Inflammatory macrophage treated with lipopolysaccharide for 4 hours (primary cell): ENCODE measurements at places on chromosomes 11 and 22.

GRCh38 chr22:37248251-37248650 is 4.2 kb upstream of the RAC2 start:
- no peak for DNase-seq

DNA sequence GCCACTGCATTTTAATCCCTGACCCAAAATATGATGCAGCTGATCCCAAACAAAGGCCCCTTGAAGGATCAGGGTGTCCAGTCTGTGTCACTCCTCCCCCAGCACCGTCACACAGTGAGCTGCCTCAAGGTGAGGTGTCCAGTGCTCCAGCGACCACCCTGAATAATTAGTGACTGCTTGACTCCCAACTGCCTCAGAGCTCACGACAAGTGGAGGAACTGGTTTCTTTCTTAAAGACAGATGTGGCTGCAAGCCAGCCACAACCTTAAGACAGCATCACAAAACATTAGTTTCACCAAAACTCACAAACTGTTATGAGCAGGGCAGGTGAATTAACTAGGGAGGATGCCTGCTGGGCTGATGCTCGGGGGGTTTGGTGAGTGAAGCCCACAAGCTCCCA is 74.6 kb downstream of the PIWIL3 start:
- DNase-seq, result no peak

GRCh38 chr22:33542722-33543121 is 377.6 kb downstream of the LARGE1 start:
- no peak for DNase-seq

DNA sequence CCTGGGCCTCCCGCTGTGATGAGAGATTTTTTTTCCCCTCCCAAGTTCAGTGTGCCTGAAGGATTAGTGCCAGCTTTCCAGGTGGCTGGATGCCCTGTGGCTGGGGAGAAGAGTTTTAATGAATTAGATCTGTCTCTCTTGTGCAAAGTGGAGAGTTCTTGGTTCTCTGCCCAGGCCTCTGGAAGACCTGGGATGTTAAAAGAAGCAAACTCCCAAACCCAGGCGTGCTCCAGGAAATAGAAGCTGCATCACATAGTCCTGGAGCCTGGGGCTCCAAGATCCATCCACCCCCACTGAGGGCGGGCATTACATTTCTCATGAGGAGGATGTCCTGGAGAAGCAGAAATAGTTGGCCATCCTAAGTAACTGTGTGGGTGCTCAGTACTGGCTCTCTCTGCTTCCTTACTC is 30.6 kb downstream of the SDHAF2 start:
- no peak for DNase-seq

GRCh38 chr11:26976389-26976788 is 17.5 kb upstream of the FIBIN start:
- DNase-seq, result no peak

GRCh38 chr11:119157063-119157462 is 8.2 kb downstream of the ABCG4 start:
- no peak for DNase-seq

DNA sequence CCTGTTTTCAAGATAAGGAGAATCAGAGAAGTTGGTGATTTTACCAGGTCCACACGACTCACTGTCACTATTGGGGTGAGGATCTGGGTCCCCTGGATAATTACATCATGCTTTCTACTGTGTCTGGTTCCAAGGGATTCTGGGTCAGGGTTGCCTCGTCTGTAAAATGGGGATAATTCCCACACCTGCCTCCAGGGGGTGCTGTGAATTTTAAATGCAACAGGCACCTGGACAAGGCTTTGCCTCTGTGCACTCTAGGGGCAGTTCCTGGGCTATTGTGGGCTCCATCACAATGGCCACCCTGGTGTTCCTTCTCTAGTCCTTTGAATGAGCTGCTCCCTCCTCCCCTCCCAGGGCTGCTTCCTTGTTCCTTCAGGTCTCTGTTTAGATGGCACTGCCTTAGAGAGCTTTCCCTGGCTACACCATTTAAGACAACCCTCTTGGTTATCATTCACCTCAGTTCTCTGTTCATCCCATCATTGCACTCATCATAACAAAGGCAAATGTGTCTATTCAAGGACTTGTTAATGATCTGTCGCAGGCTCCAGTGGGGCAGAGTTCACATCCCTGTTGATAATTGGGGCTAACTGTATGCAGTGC is 178.6 kb downstream of the MIAT start:
- peak; percentile 33 for DNase-seq

- DNase-seq, result no peak
These were observed 33.1 kb upstream of the CYB5R3 start for GRCh38 chr22:42682113-42682851.

DNA sequence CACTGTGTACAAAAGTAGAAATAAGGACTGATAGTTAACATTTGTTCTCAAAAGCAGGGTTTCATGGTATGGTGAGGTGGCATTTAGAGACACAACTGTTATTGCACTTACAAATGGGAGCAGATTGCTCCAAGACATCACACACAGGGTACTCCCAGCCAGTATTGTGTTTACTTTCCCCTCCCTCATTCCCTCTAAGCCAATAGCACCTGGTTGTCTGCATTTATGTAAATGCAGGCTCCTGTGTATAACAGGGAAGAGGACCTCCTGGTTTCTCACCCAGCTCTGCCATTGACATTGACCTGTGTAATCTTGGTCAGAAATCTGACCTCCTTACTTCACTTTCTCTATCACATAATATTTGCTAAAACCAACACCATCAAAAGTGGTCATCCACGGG is 154.4 kb downstream of the NAV2 start:
- no peak for DNase-seq

DNA sequence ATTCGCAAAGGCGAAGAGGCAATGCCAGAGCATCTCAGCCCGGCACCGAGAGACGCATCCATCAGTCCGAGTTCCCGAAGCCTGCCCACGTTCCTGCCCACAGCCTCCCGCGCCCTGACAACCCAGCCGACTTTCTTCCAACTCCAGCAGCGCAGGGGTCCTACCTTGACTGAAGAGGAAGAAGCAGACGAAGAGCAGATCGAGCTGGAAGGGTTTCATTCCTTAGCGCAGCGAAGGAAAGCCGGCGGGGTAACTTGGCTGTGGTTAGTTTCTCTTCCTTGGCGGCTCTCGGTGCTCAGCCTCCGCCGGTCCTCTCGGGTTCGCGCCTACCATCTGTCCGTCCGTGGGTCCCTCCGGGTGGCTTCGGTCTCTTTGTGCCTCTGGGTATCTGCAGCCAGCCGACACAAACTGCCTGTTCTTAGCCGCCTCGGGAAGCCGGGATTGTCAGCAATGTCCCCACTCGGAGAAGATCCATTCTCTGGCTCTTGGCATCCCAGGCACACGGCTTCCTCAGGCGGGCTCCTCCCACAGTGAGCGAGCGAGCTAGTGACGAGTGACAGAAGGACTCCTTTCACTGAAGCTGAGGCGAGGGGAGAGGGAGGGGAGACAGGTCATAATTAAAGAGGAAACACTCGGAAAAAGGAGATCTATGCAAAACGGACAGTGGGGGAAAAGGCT is at the start of gene KIRREL3:
KIRREL3 (minus strand) TSS at position 480 of the 678 bp plus-strand sequence.
- DNase-seq, result no peak

DNA sequence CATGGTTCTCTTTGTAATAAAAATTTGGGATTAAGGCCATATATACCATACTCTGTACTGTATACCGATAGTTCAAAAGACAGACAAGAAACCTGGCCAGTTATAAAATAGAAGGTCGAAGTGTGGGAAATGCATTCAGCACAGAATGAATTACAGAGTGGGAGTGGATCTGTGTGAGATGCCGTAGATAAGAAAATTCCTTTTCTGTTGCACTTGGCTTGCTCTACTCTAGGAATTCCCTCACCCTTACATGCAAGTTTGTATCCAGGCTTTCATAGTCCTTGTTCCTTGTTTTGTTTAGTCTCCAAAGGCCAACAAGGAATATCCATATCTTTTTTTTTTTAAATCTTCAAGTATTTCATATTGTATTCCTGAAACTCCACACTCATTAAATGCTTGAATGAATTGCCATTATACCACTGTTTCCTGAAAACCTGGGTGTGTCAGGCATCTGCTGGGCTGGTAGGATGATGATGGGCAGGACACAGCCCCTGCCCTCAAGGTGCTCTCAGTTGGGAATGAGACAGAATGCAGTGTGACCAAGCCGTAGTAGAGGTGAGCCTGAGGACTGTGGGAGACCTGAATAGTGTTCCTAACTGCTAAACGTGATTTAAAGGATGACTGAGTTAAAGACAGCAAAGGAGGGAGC is 53.5 kb downstream of the TEAD1 start:
- DNase-seq, result no peak

- DNase-seq, result no peak
These were observed 87.8 kb upstream of the CRYBB3 start for GRCh38 chr22:25111579-25112517.

DNA sequence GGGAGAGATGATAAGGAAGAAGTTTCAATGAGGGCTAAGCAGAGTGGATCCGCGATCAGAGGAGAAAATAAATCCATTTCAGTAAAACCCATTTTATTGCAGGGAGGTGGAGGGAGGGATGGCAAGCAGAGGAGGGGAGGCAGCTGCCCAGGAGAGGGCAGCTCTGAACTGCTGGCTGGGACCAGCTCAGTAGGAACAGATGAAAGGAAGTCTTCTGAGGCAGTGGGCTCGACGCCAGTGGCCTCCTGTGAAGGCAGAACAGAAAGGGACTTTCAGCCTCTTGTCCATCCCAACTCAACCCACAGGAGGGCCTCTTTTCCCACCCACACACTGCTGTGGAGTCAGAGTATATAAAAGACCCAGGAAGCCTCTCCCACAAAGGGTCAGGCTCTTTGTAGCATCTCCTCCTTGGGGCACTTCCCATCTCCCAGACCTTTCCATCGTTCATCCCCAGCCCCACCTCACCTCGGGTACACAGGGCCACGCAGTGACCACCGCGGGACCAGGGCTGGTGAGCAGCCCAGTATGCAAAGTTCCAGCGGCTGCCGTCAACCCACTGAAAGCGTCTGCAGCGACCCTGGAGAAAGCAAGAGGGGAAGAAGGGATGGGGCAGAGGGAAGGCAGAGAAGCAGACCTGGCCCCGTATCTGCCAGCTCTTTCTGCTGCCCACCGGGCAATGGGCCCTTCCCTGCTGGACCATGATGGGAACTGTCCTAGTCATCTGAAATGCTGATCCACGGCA is 3.0 kb downstream of the PRG2 start:
- DNase-seq, result no peak

- DNase-seq, result peak; percentile 40
These were observed 107.8 kb downstream of the CYP2R1 start for GRCh38 chr11:14784230-14784629.

DNA sequence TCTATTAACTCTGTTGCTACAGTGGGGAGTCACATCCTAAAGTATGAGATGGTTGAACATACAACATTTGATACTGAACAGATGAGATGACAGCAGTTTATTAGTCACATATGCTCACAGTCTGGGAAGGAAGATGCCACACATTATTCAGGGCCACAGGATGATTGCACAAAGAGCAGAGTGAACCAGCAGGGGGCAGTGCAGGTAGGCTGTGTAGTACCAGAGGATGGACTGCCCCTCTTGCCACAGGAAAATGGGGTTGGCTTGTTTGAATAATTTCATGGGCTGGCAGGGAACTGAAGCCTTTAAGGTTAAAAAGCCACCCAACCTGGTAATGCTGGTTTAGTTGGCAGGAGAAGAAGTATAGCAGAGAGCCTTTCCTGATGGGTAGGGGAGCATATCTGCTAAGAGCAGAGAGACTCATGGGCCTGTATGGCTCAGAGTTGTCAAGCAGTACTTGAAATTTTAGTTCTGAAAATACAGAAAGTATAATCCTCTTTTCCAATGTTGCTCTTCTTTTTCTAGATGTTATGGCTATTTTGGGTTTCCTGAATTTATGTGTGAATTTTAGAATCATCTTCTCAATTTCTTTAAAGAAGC is 180.4 kb upstream of the B3GAT1 start:
- peak; percentile 38 for DNase-seq

DNA sequence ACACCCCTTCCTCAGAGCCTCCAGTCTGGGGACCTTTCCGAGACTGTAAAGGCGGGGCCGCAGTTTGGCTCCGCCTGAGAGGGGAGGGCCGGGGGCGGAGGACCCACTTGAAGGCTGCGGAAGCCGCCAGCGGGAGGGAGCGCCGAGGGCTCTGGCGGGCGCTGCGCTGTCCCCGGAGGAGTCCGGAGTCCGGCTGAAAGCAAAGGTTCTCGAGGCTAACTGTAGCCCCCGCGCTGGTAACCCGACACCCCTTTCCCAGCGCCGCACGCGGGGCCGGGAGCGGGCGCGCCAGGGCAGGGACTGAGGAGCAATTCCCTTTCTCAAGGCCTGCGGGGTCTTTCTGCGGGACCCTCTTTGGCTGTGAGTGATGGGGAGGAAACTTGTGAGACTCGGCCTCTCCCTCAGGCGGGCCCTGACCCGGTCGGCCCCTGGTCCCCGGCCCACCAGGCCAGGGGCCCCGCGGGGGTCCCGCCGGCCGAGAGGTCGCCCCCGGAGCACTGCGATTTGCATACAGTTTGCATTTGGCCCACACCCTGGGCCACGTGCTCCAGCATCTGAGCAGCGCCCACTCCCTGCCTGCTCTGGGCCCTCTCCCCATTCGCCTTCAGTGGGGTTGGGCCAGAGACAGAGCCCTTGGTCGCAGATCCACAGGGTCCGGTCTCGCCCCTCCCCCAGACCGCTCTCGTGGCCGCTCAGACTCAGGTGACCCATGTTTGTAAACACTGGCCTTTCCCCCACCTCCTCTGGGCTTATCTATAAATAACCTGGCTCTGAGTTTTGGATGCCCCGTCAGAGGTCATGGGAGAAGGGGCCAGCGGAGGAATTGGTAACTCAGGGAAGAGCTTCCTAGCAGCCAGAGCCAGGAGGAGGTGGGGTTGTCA is 519 bp upstream of the ART5 start:
- peak; percentile 55 for DNase-seq

DNA sequence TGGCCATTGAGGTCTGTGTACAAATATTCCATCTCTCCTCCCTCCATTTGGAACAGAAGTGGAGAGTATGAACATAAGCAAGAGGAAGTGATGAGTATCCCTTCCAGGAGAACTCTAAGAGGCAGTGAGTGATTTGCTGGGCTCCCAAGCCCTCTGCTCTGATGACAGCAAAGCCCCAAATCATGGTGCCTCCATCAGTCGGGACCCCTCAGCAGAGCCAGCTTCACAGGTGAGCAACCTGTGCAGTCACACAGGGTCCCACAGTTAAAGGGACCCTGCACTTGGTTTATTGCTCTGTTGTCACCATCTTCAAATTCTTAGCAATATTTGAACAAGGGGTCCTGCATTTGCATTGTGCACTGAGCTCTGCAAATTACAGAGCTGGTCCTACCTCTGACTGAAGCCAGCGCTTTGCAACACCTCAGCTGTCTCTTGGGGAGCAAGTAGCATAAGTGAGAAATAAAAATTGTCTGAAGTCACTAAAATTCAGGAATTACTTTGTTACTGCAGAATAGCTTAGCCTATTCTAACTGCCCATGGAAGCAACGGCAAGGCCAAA is 466.4 kb downstream of the MN1 start:
- no peak for DNase-seq

GRCh38 chr11:45658292-45658991 is 7.0 kb downstream of the CHST1 start:
- DNase-seq, result peak; percentile 36

GRCh38 chr11:37509506-37509905 is 911.5 kb upstream of the RAG2 start:
- DNase-seq, result no peak

- DNase-seq, result no peak
These were observed 762 bp upstream of the TBC1D22A start for GRCh38 chr22:46761539-46762237.
